Activated CD8-positive, alpha-beta memory T cell treated with anti-CD3 and anti-CD28 coated beads for 1 hour (primary cell): ENCODE measurements at places on chromosomes 7 and 10.

- no peak for DNase-seq
These were observed 25.9 kb downstream of the LMOD2 start for GRCh38 chr7:123681561-123681960.

- DNase-seq: no peak
These were observed 640 bp upstream of the ZNF425 start for GRCh38 chr7:149126662-149127266.

DNA sequence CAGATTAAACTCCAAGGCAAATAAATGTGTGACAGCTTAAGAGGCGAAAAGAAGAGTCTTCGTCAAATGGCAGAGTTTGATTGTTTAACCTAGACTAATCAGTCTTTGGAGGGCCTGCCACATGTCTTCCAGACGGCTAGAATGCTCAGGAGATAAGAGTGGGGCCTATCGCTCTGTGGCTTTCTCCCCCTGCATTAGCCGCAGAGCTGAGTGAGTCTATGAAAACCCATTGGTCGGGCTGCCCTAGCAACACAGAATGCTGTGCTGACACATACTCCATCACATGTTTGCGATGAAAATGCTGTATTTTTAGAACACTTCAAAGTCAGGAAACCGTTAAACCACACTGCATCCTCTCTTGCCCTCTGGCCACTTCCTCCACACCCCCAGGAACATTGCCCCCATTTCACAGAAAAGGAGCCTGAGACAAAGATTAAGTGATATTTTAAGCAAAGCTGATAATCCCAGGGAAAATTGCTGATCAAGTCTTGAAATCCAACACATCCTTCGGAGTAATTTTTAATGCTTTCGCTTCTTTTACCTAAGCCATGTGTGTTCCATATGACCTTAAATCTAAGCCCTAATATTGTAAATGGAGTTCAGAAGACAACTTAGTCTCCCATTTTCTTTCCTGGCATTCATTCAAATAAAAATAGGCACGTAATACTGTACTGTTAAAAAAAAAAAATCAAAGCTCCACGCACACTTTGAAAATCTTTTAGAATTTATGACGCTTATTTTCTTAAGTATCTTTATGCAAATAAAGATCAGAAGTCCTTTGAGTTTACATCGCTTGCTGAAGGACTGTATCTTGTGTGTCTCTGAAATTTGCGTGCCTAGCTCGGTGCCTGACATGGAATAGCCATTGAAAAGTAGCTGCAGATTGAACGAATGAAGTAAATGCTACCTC is 161.2 kb downstream of the CELF2 start:
- DNase-seq: peak; percentile 72

- DNase-seq: no peak
These were observed 18.6 kb downstream of the CACNB2 start for GRCh38 chr10:18158773-18159265.

- no peak for DNase-seq
These were observed 17.8 kb upstream of the SLC16A12 start for GRCh38 chr10:89553064-89553734.
